Skin of body (tissue), 3 donors: ENCODE measurements at places on chromosomes 7 and 10. TPM values are rescaled to one million over a fixed set of nuclear protein-coding genes. Genes with fewer than 3 reads are reported as not detected.

DNA sequence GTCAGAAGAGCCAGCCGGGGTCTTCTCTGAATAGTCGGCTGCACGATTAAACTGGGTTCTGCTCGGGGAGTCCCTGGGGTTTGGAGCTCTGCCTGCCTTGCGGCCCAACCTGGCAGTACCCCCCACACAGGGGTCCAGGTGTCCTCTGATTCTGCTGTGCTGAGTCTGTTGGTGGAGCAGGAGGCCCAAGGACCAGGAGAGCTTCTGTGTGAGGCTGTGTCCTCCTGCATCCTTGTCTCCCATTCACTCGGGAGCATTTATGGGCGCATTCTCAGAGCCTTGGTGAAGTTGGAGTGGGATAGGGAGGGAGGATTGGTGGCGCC lies 14.2 kb downstream of the INPP5A start:
- no peak for DNase-seq

- no peak for DNase-seq
Observed at GRCh38 chr7:24827027-24827426, 69.8 kb upstream of the GSDME start.

- no peak for DNase-seq
Observed at GRCh38 chr10:74917481-74918077, 91.2 kb downstream of the KAT6B start.

DNA sequence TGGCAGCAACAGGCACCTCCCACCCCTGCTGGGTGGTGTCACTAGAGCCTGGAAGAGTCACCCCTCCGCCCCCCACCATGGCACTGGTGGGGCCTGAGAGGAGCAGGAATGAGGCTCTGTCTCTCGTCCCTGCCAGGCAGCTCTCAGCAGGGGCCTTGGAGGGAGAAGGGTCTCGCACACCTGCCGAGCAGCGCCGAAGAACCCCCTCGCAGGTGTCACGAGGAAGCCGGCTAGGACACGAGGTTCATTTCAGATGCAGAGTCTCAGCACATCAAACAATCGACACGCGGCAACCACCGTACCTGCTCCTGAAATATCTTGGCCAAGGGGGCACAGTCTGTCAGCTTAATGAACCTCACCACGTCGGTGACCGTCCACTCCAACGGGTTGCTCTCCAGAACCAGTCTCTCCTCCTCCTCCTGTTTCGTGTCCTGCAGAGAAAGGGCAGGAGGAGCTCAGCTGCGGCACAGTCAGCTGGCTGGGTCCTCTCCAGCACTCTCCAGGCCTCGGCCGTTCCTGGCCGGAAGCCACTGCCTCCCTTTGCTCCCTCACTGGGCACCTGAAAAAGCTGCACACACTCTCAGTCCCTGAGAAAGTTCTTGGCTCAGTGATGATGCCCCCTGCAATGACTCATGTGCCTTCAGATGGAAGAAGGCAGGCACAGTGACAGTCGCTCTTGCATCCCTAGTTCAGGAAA lies 240.1 kb downstream of the SFMBT2 start:
- DNase-seq, result no peak

- DNase-seq, result no peak
Observed at GRCh38 chr10:57791546-57791945, 476.1 kb downstream of the IPMK start.

DNA sequence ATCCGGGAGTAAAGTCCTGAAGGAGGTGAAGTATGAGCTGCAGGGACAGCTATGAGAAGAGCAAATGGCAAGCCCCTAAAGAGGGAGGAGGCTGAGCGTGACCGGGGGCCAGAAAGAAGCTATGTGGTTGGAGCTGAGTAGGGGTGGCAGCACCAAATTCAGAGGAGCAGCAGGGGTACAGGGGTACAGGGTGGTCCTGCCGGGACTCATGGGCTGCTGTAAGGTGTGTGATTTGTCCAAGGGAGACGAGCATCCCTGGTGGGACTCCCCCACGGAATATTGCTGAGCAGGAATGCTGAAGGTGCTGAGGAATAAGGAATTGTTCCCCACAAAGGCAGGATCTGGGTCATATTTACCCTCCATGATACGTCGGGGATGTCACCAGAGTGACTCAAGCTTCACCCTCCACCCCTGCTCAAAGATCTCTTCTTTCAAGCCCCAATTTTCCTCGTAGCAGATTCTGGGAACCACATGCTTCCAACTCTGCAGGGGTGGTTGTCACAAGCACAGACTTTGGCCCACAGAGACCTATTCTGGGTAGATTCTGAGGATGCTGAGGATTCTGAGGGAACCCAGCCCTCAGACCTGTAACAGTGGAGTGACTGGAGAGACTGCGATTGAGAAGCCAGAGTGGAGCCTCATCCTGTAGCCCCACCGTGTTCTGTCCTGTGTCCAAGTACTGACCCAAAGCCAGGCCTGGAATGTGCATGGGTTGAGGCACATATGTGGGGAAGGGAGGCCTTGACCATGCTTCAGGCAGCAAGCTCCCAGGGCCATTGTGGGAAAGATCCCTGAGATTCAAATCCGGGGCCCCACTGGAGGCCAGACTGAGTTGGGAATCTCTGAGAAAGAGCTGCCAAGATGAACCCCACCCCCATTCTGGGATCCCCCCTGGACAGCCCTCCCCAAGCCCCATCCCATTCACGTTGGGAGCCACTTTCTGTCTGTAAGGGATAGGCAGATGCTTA lies 4.2 kb downstream of the SFTPD start:
- DNase-seq, result no peak

- no peak for DNase-seq
Observed at GRCh38 chr7:46192271-46192670, 271.2 kb upstream of the IGFBP3 start.

- no peak for DNase-seq
Observed at GRCh38 chr10:77770868-77771175, 133.2 kb upstream of the KCNMA1 start.

Gene EPHB4
- total RNA-seq, result 54.6 TPM

Gene CFAP69
- total RNA-seq, result 15.3 TPM
